ENCODE measurements at places on chromosomes 6 and 20.

GRCh38 chr6:42400061-42400760 is 51.5 kb downstream of the TRERF1 start:
- DNase-seq = no peak

DNA sequence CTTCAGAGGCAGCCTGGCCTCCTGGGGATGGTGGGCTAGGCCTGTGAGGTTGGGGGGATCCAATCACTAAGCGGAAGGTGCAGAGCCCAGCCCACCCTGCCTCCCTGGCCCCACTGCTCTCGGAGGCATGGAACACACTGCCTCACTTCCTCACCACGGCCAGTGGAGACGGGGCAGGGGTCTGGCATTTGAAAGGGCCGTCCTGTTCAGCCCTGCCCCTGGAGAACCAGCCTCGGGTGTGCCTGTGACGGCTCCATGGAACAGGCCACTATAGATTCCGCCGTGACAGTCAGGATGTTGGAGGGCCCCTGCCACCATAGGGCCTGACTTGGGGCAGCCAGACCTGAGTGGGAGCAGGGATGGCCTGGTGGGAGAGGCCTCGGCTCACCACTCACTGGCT is 110.2 kb downstream of the DACT2 start:
- DNase-seq = no peak

- no peak for DNase-seq
These were observed 14.4 kb upstream of the FOXO3 start for GRCh38 chr6:108546079-108547049.

GRCh38 chr6:144580039-144580438 is 294.9 kb downstream of the UTRN start:
- DNase-seq = no peak

GRCh38 chr20:31806564-31807355 is 12.4 kb upstream of the MYLK2 start:
- no peak for DNase-seq

GRCh38 chr20:38338849-38339520 is 7.3 kb upstream of the LBP start:
- no peak for DNase-seq

Measured in erythroblast (primary cell).